ENCODE measurements at places on chromosomes 11 and 22.
A peak's percentile ranks its signal among the peaks of the same experiment; 100 is the strongest.

DNA sequence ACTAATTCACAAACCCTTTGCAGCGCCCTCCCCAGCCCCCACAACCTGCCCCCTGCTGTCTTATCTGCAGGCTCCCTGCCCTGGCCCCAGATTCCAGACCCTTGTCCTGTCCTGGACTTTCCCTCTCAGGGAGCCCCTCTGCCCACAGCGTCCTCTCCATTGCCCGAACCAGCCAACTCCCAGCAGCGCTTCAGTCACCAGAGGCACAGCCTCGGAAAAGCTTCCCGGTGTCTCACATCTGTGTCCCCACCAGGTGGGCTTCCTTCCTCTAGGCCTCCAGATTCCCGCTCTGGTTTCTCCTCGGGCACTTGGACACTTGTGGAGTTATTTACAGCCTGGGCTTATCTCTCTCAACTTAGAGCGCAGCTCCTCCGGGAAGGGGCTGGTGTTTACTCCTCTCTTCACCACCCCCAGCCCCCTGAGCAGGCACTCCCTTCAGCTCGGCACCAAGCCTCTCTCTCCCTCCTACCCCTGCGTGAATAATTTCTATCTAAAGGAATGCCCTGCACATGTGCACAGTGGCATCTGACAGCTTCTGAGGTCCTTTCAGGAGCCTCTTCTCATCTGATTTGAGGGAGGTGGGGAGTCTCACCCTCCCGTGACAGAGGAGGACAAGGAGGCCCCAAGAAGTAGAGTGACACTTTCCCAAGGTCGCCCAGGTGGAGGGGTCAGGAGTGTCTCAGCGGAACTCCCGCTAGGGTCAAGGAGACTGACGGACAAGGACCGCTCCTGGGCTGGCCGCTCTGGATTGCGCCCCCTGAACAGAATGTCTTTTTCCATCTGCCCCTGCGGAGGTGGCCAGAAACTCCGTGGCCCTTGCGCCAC lies 838 bp downstream of the WNT11 start:
- no peak for DNase-seq

GRCh38 chr11:16028419-16028818 lies 327.9 kb downstream of the SOX6 start:
- no peak for DNase-seq

GRCh38 chr11:59877325-59877724 lies 1.3 kb upstream of the OOSP3 start:
- no peak for DNase-seq

GRCh38 chr11:100232006-100232405 lies 455.1 kb upstream of the ARHGAP42 start:
- no peak for DNase-seq

DNA sequence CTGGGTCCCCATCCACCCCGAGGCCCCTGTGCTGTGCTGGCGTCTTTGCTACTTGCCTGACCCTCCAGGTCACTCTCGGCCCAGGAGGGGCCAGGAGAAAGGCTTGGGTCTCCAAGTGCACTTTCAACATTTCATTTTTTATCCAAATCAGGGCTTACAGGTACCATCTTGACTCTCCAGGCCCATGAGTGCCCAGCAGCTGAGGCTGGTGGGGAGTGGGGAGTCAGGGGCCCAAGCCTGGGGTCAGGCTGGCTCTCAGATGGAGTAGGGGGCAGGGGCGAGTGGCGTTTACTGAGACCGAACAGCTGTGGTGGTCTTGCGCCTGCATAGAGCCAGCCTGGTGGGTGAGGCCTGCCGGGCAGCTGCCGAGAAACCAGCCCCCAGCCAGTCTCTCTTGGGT lies 61.6 kb downstream of the MPPED1 start:
- DNase-seq: no peak

DNA sequence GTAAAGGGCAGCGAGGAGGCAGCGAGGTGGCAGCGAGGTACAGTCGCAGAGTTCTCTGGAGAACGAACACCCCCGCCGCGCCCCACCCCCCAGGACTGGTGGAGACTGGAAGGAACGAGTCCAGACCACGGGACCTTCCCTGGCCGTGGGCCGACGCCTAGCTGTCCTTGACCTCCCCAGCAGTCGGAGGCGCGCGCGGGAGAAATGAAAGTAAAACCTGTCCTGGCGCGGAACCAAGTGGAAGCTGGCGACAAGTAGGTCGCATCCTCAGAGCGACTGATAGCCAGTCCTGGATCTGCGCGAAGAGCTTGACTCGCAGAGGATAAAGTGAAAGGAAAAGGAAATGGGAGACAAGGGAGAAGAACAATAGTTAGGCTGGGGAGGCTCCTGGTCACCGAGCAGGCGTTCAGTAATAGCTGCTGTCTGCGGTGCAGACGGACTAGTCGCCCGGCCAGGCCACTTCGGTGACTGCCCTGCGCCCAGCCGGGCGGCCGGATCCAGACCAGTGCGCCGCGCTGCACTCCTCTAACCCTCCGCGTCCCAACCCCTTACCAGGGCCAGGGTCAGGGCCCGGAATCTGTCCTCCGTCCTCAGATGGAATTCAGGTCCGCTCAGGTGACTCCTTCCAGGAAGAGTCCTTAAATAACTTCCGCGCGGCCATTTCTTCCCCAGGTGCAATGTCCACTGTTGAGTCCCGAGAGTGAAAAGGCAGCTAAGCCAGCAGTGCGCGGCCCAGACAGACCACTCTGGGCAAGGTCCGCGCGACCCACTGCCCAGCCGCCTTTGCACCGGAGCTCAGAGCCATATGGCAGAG lies 1.9 kb upstream of the ADM start:
- peak; percentile 90 for DNase-seq

DNA sequence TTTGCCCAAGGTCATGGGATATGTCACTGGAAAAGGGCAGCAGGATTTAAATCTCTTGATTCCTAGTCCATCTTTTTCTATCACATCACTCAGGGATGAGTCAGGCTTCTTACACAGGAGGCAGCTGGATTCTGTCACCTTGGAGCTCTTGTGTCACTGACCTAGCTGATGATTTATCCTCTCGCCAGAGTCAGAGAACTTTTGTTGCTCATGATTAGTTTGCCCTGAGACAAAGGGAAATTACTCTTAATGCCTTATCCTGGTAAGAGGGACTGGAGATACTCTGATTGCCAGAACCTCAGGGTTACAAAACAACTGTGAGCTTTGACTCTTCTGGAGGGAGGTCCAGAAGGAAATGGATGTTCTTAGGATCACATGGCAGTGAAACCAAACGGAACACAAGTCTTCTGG lies 10.1 kb downstream of the COA4 start:
- no peak for DNase-seq

DNA sequence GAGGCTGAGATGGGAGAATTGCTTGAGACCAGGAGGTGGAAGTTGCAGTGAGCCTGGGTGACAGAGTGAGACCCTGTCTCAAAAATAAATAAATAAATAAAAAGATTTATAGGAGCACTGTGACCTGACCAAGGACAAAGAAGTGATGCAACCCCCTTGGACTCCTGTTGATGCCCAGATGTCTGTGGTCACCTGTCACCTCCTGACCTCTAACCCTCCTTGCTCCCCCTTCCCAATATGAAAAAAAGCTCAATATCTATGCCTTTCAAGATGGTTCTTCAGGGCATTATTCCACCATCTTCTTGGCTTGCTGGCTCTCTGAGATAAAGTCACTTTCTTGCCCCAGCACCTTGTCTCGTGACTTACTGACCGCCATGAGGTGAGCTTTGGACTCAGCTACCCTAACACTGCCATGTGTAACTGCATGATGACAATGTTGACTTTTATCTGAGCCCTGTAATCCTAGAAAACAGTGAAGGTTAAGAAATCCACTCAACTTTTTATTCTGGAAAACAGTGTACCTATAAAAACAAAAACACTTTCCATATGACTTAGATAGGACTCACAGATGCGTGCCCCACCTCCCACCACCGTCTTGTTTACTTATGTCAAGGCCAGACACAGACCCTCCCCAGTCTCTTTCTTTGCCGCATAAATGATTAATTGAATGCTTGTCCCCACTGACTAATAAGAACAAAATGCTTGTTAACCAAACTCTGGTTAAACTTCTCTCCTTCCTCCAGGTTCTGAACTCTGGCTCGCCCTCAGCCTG lies 360.5 kb downstream of the BUD13 start:
- DNase-seq: no peak

Data from T47D (cell line).